ENCODE measurements at places on chromosomes 7 and 10. TPM values are rescaled to one million over a fixed set of nuclear protein-coding genes. Genes with fewer than 3 reads are reported as not detected.

SPDYE2B gene
- not detected for total RNA-seq

- no peak for DNase-seq
These were observed 29.0 kb downstream of the ACSL5 start for GRCh38 chr10:112402917-112403316.

BTRC gene
- 17.0 TPM for total RNA-seq

AOAH gene
- 7.0 TPM for total RNA-seq

GRCh38 chr7:143504937-143505297 is 27.2 kb downstream of the TAS2R41 start:
- no peak for DNase-seq

- no peak for DNase-seq
These were observed 32.6 kb downstream of the PLAC9 start for GRCh38 chr10:80165173-80165572.

TMEM254 gene
- total RNA-seq, result 8.1 TPM

NODAL gene
- total RNA-seq, result not detected

PRSS2 gene
- not detected for total RNA-seq
